HT-29 (cell line): ENCODE measurements at places on chromosomes 5 and 9. TPM values are rescaled to one million over a fixed set of nuclear protein-coding genes. Genes with fewer than 3 reads are reported as not detected.

ARHGAP26 gene
- 13.0 and 19.6 TPM in 2 replicates for total RNA-seq

ELL2 gene
- 15.4 and 21.7 TPM in 2 replicates for total RNA-seq

- peak; percentile 55 for DNase-seq
These were observed 3.4 kb downstream of the LMNB1 start for GRCh38 chr5:126780165-126780827.

GRCh38 chr9:32248189-32248712 is 136.2 kb upstream of the ACO1 start:
- no peak for DNase-seq

- DNase-seq: no peak
These were observed 21.6 kb downstream of the LNPEP start for GRCh38 chr5:96957254-96958049.

DNA sequence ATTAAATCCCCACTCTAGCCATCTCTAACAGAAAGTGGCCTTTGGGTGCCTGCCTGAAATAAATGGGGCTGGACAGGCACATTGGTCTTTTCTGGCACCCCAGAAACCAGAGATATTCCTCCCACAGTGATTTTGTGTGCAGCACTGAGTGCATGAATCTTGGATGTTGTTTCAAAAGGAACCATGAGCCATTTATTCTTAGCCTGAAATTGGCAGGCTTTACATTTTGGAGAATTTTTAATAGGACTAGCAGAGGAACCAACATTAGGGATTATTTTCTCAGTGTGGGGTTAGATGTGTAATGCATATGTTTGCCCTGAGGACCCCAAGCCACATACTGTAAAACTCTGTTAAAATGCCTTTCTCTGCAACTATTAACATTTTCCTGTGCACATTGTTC is 451.3 kb downstream of the NFIB start:
- no peak for DNase-seq
